Fibroblast of lung (primary cell): ENCODE measurements at places on chromosomes 1 and 21. TPM values are rescaled to one million over a fixed set of nuclear protein-coding genes. Genes with fewer than 3 reads are reported as not detected.

Gene PHACTR4
- polyA plus RNA-seq: 5.5 and 8.4 TPM in 2 replicates

Gene NUP210L
- 0.01 and 0.08 TPM in 2 replicates for polyA plus RNA-seq

Gene NFASC
- polyA plus RNA-seq: 13.4 and 24.8 TPM in 2 replicates

Gene GPR25
- polyA plus RNA-seq: not detected in 2 replicates

Gene LIN28A
- 0.05 and 0.09 TPM in 2 replicates for polyA plus RNA-seq

Gene TSSK3
- polyA plus RNA-seq: 0.35 and 0.58 TPM in 2 replicates

Gene ARHGAP30
- 0.01 TPM in 1 of 2 replicates, not detected in the other for polyA plus RNA-seq

Gene CD2
- not detected in 2 replicates for polyA plus RNA-seq

Gene INKA2
- 1.8 and 25.4 TPM in 2 replicates for polyA plus RNA-seq

Gene ALX3
- not detected in 2 replicates for polyA plus RNA-seq

Gene LRRC47
- 28.8 and 32.4 TPM in 2 replicates for polyA plus RNA-seq

Gene UMODL1
- not detected in 2 replicates for polyA plus RNA-seq

Gene PROK1
- polyA plus RNA-seq: not detected in 2 replicates

Gene CACHD1
- 2.9 TPM in 2 replicates for polyA plus RNA-seq

Gene ZYG11A
- polyA plus RNA-seq: 0.28 and 0.73 TPM in 2 replicates

Gene SPRR2E
- polyA plus RNA-seq: not detected in 2 replicates

Gene CFHR3
- not detected in 2 replicates for polyA plus RNA-seq

Gene TGFBR3
- 56.8 and 68.3 TPM in 2 replicates for polyA plus RNA-seq

Gene ABCD3
- polyA plus RNA-seq: 23.9 and 26.4 TPM in 2 replicates

Gene DNAJC28
- polyA plus RNA-seq: 1.7 and 2.1 TPM in 2 replicates

Gene NTMT2
- not detected in 2 replicates for polyA plus RNA-seq

Gene ANKRD45
- polyA plus RNA-seq: 0.34 and 0.43 TPM in 2 replicates

Gene SPATA21
- polyA plus RNA-seq: not detected in 2 replicates

Gene LAD1
- polyA plus RNA-seq: 0.08 TPM in 1 of 2 replicates, not detected in the other

Gene SIK1
- polyA plus RNA-seq: 0.53 and 0.58 TPM in 2 replicates

Gene GIPC2
- 0.35 and 0.56 TPM in 2 replicates for polyA plus RNA-seq

Gene SPRR2B
- polyA plus RNA-seq: not detected in 2 replicates

Gene GNG4
- 0.06 and 0.10 TPM in 2 replicates for polyA plus RNA-seq

Gene EFNA1
- polyA plus RNA-seq: 0.06 and 0.07 TPM in 2 replicates
